IMR-90 (cell line): ENCODE measurements at places on chromosomes 6 and 20.

GRCh38 chr6:50791900-50792508 lies 26.7 kb upstream of the TFAP2B start:
- peak; percentile 30 for DNase-seq

- DNase-seq: no peak
Observed at GRCh38 chr20:24016607-24017457, 28.3 kb upstream of the GGTLC1 start.

DNA sequence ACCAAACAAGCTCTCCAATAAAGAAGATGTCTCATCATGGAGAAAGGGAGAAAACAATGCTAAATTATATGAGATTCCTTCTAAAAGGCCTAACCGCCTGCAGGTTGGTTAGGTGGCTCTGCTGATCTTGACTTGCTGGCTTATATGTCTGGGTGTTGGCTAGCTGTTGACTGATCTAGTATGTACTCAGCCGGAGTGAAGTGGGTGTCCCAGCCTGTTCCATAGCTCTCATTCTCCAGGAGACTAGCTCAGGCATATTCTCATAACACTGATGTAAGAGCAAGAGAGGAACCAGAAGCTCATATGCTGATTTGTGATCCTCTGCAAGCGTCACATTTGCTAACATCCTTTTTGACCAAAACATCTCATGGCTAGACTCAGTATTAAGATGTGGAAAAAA lies 473.0 kb downstream of the BMP2 start:
- no peak for DNase-seq

GRCh38 chr6:73525546-73526330 lies 4.9 kb upstream of the EEF1A1 start:
- DNase-seq: peak; percentile 74

DNA sequence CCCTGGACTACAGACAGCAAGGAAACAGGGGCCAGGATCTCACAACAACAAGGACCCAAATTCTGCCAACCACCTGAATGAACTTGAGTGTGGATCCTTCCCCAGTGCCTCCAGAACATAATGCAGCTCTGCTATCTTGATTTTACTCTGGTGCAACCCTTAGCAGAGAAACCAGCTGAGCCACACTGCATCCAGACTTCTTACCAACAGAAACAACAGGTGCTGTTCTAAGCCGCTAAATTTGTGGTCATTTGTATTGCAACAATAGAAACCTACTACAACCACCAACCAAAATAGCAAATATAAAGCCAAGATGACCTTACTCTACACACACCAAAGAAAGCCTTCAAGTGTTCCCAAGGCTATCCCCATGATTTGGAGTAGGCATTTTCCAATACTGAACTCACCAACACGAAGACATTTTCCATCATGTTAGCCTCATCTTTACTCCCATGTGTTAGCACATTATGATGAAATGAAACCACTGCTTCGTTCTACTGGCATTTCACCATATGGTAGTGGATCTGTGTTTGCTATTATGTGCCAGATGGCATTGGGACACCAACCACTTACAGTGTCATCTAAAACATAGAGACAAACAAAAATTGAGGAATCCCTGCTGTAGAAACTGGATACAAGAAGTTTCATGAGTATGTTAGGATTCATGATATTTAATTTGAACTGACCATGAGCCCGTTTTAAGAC lies 249.8 kb upstream of the ID4 start:
- DNase-seq: no peak

DNA sequence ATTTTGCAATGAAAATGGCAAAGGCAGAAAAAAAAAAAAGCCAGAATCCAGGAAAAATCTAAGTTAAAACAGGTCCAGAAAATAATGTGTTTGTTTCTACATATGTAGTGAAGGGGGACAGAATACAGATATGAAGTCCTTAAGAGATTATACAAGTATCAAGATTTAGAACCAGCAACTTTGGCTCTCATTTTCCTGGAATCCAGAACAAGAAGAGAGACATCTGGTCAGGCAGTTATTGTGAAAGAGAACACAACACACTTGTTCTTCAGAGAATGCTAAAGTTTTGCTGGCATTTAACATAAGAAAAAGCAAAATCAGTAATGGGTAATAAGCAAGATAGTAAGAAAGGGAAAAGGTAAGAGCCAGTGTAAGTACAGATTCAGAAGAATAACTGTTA lies 21.1 kb downstream of the BAG2 start:
- DNase-seq: peak; percentile 31

- DNase-seq: no peak
Observed at GRCh38 chr6:23445157-23445710, 680.8 kb upstream of the NRSN1 start.

- no peak for DNase-seq
Observed at GRCh38 chr20:58147628-58148370, 80.7 kb downstream of the ANKRD60 start.

DNA sequence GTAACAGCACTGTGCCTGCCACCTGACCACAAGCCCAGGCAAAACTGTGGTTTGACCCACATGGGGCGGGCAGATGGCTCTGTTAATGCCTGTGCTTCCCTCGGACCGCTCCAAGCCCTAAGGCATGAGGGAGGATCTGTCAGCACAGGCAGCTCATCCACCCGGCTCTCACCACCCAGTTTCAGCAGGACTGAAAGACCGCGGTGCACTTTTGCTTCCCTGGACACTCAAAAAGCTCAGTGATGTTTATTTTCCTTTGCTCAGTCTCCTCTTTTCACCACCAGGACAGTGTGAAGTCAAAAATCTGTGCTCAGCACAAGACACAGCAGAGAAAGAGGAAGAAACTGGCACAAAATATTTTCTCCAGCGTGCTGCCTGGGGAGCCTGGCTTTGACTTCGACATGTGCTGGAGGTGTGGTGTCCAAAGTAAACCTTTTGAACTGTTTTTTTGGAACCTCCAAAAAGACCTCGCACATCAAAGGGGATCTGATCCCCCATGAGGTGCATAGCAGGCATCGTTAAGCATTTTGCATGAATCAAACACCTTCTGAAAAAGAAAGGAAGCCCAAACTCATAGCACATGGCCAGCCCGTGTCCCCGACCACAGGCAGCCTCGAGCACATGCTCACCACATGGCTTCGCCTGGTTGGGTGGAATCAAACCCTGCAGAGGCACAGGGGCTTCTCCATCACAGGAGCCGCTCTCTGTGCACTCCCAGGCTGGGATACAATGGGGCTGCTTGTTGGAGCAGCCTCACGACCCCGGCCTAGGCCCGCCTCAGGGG lies 441.7 kb upstream of the JARID2 start:
- DNase-seq: no peak

DNA sequence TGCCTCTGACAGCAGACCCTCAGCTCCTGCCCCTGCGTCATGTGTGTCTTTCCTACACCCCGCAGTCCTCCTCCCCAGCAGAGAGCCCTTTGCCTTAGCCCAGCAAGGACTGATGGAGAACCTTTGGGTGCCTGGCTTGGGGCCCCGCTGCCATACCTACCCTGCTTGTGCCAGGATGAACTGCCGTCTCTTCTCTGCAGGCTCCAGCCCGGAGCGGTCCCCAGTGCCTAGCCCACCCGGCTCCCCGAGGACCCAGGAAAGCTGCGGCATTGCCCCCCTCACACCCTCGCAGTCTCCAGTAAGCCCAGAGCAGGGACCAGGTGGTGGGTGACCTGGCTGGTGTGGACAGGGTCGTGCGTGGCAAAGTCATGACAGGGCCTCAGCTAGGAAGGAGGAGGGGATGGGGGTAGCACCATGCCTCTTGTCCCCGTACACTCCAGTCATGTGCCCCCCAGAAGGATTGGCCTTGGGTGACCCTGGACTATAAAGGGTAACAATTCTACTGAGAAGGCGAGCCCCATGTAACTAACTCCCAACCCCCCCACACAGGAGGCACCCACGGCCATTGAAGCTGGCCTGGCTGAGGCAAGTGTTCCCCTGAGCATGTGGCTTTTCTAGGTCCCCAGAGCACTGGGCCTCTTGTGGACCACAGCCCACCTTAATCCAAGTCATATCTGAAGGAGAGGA lies 8.3 kb downstream of the HSPA12B start:
- no peak for DNase-seq

GRCh38 chr6:149059557-149059956 lies 258.0 kb upstream of the TAB2 start:
- DNase-seq: peak; percentile 23

DNA sequence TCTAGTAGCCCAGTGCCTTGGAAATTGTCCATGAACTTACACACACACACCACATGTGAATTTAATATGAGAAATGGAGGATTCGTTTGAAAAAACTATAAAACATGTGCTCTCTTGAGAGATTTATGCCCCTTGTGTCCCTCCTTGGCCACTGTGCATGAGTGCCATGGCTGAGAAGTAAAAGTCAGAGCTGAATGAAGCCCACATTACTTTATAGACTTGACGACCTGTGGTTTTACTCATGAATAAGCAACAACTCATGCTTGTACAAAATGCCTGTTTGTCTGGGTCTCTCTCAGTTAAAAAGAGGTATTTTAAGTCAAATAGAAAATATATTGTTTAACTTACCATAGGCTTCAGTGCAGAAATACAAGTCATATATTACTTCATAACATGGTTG lies 102.7 kb downstream of the KCNQ5 start:
- DNase-seq: no peak

DNA sequence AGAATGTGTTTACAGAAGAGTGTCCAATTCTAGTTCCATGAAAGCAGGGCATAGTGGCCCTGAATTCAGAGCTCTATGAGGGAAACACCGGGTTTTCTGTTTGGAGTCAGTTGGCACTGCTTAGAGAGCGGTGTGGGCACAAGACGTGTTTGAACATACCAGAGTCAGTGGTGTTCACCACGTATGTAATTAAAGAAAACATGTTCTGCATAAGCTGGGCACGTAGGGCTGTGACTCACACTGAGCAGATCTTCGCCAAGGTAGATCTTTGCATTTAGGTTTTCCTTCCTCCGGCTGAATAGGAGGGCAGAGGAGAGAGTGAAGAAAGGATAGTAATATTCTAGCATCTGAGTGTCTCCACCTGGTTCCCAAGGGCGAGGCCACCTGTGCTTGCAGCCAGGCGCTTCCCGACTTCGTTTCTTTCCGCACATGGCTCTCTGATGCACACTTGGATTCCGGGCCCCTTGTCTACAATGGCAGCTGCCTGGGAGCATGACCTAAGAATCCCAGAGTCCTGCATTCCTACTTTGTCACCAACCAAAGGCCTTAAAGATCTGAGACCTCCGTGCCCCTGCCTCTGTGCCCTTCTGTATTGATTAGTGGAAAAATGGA lies 136.2 kb downstream of the ERMARD start:
- no peak for DNase-seq

DNA sequence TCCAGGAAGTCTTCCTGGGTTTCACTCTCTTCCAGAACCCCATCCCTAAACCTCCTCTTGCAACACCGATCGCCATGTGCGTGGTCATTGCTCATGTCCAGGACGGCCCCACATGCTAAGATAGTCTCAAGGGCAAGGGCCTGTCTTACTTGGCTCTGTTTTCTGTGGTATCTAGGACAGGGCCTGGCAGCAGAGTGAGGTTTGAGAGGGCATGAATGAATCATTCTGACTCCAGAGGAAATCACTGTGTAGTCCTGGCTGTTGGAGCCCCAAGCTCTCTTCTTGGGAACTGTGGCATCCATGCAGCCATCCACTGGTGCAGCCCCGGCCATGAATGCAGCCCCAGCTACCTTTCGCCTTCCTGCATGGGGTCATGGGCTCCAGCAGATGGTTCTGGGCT lies 12.4 kb downstream of the SIRPA start:
- DNase-seq: peak; percentile 44
